ENCODE measurements at places on chromosomes 3 and 15.
A peak's percentile ranks its signal among the peaks of the same experiment; 100 is the strongest.

GRCh38 chr3:66661628-66662027 is 160.8 kb upstream of the LRIG1 start:
- DNase-seq, result no peak

DNA sequence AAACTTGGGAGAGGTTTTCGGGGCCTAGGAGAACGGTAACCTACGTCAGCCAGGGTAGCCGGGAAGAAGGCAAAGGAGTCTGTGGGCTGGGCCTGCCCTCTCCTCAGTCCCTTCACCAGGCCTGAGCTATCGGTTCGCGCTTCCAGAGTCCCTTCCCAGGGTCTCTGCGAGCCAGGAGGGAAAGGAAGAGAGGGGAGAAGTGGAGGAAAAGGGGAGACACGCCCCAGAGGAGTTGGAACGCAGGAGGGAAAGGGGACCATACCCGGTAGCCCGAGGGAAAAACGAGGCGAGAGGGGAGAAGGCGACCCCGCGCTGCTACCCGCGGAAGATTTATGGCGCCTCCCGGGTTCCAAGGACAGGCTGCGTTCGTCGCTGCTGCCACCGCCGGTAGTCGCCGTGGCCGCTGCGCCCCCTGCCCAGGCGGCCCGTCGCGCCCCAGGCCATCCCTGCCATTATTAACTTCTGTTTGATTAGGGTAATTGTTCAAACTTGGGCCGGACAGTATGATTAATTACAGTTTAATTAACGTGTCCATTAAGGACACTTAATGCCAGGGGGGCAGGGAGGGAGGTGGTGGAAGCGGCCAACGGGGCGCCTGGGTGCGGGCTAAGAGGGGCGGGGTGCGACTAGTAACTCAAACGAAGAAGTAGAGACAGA is 3.4 kb upstream of the SKOR1 start:
- no peak for DNase-seq

DNA sequence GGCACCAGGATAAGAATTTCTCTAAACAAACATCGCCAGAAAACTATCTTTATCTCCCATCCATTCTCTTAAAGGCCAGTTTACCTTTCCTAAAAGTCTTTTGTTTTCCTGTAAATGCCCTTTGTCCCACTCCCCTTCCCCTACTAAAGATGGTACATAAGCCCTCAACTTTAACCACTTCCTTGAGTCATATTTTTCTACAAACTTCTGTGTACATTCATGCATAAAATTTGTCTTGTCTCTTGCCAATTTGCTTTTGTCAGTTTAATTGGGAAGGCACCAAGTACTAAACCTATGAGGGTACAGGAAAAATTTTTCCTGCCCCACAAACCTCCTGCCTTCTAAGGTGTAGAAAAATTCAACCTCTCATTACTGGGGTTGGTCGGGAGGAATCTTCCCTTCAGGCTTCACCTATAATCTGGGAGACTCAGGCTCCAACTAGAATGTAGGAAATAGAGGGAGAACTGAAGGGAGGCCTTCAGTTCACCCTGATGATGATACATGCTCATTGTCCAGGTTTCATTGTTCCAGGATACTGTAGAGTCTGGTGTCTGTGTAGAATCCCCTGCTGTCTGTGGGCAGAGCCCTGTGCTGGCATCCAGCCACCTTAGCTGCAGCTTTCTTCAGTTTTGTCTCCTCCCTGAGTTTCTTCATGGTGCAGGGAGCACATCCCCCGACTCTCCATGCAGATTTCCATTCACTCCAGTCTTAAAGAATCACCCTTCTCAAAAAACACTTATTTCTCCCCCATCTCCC is 53.2 kb downstream of the CD200R1L start:
- no peak for DNase-seq

- DNase-seq, result no peak
Observed at GRCh38 chr15:100994597-100995446, 75.7 kb downstream of the LRRK1 start.

- DNase-seq, result no peak
Observed at GRCh38 chr3:102791641-102792589, 357.1 kb downstream of the ZPLD1 start.

DNA sequence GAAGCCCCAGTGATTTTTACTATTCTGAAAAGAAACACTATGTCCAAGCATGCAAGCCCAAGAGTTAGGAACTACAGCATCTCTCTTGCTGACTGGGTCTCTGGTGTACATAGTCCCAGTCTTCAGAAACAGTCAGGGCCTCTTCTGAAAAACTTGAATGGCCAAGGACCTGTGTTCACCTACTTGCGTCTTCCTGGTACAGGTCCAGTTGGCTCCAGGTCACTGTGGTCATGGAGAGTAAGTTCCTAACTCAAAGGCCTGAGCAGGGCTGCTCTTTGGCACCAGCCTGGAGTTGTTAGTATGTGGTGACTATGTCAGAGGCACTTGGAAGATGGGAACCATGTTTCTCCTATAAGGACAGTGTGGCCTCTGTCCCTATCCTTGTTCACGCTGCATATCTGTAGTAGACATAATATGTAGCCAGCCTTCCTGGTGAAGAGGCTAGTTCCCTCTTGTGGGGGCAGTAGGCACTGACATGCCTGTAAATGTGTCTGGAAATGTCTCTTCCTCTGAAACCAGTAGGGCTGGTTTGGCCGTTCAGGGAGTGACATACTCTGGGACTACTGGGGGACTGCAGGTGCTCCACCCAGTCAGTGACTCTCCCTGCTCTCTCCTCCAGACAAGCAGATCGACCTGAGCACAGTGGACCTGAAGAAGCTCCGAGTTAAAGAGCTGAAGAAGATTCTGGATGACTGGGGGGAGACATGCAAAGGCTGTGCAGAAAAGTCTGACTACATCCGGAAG is 2.6 kb upstream of the RBM15B start:
- no peak for DNase-seq

DNA sequence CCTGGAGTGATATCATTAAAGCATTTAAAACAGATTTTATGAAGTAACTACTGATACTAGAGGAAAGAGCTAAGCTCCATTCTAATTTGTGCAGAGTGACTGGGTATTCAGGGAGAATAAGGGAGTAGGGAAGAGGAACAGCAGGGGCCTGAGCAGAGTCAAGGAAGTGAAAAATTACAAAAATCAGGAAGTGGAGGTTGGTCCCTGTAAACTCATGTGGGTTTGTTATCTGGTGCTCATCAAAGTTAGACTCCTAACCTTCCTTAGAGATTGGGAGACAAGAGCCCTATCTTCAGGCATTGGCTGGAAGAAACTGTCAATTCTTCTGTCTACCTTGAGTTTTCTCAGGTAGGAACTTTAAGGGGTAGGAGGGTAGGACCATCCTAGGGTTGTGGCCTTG is 82.5 kb downstream of the NEK11 start:
- DNase-seq, result no peak

- DNase-seq, result no peak
Observed at GRCh38 chr3:23592961-23593931, 212.5 kb upstream of the UBE2E1 start.

DNA sequence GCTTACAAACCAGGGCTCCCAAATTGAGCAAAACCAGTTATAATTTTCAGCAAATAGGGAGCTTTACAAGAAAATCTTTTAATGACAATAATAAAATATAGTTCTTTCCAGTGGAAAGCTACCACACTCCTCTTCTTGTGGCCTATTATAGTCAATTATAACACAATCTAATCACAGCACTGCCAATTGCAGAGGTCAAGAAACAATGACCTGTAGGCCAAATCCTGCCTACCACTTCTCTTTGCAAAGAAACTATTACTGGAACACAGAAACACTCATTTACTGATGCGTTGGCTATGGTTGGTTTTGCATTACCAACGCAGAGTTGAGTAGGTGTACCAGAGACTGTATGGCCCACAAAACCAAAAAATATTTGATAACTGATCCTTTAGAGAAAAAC is 110.5 kb downstream of the WDR72 start:
- no peak for DNase-seq

- peak; percentile 35 for DNase-seq
Observed at GRCh38 chr15:100170291-100171210, 171.2 kb downstream of the ADAMTS17 start.

DNA sequence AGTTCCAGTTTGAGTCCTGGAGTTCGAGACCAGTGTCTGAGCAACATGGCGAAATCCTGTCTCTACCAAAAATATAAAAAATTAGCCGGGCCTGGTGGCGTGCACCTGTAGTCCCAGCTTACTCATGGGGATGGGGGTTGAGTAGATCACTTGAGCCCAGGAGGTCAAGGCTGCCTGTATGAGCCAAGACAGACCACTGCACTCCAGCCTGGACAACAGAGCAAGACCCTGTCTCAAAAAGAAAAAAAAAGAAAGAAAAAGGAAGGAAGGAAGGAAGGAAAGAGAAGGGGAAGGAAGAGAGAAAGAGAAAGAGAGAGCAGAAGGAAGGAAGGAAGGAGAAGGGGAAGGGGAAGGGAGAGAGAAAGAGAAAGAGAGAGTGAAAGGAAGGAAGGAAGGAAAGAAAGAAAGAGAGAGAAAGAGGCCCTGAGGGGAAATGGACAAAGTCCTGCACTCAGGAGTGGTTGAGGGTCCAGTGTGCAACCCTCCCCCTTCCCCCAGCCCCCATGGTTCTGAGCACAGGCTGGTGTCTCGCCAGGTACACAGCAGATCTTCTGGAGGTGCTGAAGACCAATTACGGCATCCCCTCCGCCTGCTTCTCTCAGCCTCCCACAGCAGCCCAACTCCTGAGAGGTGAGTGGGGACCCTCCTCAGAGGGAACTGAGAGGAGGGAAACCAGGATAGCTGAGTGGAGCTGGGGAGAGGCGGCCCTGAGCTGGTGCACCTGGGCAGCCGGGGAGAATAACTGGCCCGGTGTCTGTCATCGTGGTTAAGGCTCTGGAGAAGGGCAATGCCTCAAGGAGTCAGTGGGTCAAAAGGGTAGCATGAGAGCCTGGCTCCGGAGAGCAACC is 1.2 kb downstream of the SLC51A start:
- no peak for DNase-seq

GRCh38 chr3:188509316-188509715 is 355.4 kb downstream of the LPP start:
- no peak for DNase-seq

DNA sequence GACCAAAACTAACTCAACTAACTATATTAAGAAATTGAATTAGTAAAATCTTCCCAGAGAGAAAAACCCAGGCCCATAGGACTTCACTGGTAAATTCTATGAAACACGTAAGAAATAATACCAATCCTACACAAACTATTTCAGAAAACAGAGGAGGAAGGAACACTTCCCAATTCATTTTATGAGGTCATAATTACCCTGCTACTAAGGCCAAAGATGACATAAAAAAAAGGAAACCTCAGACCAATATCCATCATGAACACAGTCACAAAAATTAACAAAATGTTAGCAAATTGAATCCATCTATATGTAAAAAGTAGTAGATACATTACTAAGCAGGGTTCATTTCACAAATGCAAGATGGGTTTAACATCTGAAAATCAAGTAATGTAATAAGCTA is 3.5 kb downstream of the EDC3 start:
- no peak for DNase-seq

GRCh38 chr15:48553559-48553958 is 92.0 kb downstream of the FBN1 start:
- no peak for DNase-seq

DNA sequence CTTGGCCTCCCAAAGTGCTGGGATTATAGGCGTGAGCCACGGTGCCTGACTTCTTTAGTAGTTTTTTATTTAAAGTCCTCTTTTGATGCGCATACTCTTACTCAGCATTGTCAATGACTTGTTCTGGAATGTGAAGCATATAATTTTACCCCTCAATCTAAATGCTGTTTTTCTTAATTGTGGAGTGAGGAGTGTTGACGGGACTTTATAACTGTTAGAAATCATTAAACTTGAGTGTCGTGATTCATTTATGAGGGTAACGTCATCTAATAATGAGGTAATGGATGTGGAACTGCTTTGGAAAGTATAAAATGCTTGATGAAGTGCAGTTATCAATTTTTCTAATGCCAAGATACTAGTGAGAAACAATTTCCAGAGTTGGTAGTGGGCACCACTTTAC is 48.3 kb downstream of the PLS1 start:
- DNase-seq, result no peak

GRCh38 chr15:49038382-49038781 is 7.9 kb downstream of the SECISBP2L start:
- DNase-seq, result no peak

GRCh38 chr15:29904757-29905417 is 82.6 kb upstream of the TJP1 start:
- DNase-seq, result no peak

DNA sequence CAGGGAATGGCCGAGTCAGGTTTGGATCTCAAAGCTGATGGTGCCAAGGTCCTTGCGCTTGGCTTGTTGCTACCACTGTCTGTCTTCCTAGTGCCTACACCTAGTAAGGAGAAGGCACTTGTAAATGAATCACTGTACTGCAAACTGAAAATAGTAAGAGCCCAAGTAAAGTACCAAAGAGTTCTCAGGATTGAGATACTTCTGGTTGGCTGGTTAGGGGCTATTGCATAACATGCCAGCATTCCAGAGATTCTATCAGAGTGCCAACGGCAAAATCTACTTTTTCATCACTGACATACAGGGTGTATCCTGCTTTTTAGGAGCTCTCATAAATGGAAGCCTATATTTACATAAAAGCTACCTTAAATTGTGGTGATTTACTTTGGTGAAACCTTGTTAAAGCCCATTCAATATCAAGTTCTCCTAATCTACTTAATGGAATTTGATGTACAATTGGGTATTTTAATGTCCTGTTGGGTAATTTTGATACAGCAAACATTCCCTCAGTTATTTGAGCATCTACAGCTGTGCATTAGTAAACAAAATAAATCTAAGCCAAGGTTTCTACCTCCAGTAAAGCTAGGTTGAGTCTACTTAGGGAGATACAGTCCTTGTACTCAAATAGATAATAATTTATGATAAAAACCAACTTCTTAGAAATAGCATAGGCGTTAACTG is 30.7 kb upstream of the CHD2 start:
- DNase-seq, result no peak

- DNase-seq, result no peak
Observed at GRCh38 chr15:49223536-49224274, 53.7 kb downstream of the GALK2 start.

DNA sequence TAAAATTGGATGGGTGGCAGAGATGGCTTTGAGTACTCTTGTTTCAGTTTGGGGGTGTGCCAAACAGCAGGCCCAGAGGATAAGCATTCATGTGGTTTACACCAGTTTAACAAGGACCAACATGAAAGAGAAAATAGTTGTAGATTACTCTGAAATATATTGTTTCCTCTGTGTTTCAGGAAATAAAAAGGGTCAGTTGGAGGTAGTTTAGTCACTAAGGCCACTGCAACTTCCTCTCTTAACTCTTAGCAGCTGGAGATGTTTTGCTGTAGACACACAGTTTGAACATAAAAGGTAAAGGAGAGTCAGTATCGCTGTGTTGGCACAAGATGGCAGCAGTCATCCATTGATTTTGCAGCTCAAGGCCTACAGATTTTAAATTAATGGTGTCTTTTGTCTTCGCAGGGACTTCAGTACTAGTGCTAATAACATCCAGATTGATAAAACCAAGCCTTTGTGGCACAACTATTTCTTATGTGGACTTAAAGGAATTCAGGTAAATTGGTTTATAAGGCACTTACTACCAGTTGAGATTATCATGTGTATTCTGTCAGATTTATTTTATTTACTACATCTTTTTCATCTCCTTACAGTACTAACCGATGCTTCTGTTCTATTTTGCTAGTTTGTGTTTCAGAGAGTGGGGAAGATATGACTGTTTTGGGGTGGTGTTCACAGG is 65.5 kb downstream of the GALK2 start:
- DNase-seq, result peak; percentile 38

GRCh38 chr3:39021029-39021428 is 30.7 kb downstream of the SCN11A start:
- DNase-seq, result no peak

Measured in stimulated activated naive CD8-positive, alpha-beta T cell treated with anti-CD3 and anti-CD28 coated beads, Interleukin-15, Interleukin-2, amounts not matched to agents 100 U/mL and 50 U/mL, for 24 hours (primary cell).